ENCODE measurements at places on chromosomes 11 and 22.

GRCh38 chr11:27233654-27234042 lies 129.4 kb downstream of the CCDC34 start:
- DNase-seq, result no peak

DNA sequence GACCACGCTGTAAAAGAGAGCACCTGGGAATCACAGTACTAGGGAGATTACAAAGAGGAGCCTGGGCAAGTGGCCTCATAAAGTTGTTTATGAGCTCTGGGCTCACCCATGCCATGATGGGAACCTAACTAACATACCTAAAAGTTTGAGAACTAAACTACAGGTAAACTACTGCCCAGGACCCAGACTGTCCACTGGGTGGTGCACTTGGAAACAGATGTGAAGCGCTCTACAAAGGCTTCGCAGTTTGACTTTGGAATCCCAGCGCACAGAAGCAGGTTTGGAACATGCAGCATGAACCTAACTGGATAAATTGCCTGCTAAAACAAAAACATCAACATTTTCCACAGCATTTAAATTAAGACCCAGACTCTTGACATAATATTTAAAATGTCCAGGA lies 418.6 kb downstream of the FAM181B start:
- DNase-seq, result no peak

DNA sequence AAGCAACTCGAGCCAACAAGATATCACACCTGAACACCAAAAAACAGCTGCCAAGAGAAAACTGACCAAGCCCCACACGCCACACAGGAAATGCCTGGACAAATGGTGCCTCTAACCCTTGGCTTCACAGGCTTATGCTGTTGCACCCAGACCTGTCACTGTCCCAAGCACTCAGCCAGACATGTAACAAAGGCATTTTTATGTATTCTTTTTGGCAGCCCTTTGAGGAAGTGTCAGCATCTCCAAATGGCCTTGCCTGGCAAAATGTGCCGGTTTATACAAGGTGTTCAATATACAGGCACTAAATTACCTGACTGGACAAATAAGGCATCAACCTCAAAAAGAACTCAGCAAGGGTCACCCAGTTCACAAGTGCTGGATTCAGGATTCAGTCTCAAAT lies 6.1 kb downstream of the HDHD5 start:
- peak; percentile 51 for DNase-seq

- DNase-seq, result no peak
Measured at GRCh38 chr11:12963051-12963450, 46.1 kb upstream of the RASSF10 start.

- no peak for DNase-seq
Measured at GRCh38 chr22:49829044-49829853, 1.6 kb upstream of the BRD1 start.

DNA sequence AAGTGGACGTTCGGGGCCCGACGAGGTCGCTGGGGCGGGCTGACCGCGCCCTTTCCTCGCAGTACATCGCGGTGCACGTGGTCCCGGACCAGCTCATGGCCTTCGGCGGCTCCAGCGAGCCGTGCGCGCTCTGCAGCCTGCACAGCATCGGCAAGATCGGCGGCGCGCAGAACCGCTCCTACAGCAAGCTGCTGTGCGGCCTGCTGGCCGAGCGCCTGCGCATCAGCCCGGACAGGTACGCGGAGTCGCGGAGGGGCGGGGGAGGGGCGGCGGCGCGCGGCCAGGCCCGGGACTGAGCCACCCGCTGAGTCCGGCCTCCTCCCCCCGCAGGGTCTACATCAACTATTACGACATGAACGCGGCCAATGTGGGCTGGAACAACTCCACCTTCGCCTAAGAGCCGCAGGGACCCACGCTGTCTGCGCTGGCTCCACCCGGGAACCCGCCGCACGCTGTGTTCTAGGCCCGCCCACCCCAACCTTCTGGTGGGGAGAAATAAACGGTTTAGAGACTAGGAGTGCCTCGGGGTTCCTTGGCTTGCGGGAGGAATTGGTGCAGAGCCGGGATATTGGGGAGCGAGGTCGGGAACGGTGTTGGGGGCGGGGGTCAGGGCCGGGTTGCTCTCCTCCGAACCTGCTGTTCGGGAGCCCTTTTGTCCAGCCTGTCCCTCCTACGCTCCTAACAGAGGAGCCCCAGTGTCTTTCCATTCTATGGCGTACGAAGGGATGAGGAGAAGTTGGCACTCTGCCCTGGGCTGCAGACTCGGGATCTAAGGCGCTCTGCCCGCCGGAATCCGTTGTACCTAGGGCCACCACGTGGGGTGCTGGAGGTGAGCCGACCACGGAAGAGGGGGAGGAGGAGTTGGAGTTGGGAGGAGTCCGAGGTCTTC lies 771 bp downstream of the MIF start:
- peak; percentile 74 for DNase-seq

All from NCI-H2029 treated with DMSO at 0.1 percent for 48 hours (cell line).